H54 (cell line): ENCODE measurements at places on chromosomes 16 and 17.
A peak's percentile ranks its signal among the peaks of the same experiment; 100 is the strongest.

DNA sequence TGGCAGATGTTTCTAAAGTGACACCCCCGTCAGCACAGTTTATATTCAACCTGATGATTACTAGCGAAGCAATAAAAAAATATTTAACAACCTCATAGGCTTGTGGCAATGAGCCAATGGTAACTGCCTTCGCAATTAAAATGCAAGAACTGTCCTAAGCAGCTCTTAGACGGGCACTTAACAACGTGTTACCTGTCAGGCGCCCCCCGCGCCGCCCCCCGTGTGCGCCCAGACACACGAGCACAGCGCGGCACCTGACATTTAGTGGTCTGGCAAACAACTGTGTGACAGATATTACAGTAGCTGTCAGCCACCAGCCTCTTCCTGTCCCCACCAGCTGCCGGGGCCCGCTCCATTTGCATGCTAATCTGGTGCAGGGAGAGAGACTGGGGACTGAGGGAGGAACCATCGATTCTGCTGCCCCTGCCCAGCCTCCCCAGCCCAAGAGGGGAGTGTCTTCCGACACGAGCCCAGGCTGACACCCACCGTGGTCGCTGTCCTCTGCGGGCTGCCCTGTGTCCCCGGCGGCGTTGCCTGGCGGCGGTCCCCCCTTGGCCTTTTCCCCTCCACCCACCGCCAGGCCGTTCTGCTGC, 12.7 kb downstream of the NDUFAF8 start:
- DNase-seq = no peak

DNA sequence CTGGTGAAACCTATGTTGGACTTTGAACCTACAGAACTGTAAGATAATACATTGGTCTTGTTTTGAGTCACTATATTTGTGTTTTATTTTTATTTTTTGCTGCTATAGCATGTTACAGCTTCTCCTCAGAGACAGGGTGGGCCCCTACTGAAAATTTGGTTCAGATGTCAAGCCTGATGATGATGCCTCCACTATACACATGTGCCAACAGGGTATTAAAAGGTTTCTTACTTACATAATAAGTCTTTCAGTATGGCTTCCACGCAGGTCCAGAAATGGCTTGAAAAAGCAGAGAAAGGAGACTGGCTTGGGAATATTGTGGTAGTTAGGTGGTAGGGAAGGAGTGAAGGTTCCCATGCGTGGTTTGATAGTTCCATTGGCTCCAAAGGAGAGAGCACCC, 52.9 kb upstream of the ELAC2 start:
- DNase-seq = no peak

GRCh38 chr16:1099189-1100083, 3.4 kb upstream of the C1QTNF8 start:
- DNase-seq = no peak

DNA sequence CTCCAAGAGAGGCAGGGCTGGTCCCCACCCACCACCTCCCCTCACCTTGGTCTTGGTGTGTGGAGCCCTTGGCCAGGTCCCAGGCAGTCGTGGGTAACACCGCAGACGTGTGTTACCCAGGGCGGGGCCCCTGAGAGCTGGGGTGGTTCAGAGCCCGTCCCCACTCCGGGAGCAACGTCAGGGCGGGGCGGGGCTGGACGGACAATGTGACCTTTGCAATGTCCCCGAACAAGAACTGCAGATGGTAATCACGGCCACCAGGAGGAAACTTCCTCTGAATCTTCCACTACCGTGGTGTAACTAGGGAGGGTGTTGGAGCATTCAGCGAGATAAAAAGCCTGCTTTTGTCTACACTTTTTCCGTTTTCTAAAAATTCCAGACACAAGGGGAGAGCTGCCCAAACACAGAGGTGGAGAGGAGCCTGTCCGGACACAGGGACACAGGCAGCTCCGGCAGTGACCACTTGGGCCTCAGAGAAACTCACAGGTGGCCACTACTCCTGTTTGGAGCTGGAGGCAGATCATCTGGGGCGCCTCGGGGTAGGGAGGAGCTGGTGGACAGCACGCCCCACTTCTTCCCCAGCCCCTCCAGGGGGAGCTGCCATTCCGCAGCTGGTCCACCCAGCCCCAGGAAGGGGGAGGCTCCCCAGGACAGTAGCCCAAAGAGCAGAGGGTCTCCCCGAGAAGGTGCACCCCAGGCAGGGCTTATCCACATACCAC, 14.2 kb upstream of the SLC38A10 start:
- DNase-seq = peak; percentile 92

DNA sequence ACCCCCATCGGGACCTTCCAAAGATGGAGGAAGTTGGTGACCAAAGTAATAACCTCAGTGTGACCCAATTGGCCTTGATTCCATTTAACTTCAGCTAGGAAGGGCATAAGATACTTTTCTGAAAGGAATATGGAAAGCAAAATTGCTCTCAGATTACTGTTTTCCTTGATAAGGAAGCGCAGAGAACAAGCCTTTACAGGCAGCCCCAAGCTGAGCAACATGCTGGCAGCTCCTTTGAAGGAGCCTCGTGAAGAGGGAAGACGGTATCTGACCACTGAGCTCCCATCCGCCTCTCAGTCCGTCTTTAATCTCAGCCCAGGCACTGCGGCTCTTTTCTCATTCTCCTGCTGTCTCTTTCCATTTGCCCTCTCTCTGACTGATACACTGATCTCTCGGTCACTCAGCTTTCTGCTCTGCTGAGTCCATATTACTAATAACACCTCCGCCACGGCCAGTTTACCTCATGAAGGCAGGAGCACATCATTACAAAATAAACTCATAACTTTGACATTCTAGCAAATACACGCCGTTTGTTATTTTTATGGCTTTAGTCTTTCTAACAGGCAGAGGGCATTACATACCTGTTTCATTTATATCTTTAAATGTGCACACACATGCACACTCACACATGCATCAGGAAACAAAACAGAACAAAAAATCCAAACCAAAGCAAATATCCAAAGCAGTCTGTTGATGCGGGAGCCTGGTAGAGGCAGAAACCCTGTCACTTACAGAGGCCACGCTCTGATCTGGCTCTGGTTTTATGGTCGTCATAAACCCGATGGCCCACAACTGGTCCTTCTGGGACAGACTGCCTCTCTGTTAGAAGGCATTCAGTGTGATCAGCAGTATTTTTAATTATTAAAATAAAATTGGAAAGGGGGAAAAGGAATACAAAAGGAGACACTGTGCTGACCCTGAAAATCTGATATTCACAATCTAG, 183.2 kb downstream of the AATF start:
- DNase-seq = no peak

DNA sequence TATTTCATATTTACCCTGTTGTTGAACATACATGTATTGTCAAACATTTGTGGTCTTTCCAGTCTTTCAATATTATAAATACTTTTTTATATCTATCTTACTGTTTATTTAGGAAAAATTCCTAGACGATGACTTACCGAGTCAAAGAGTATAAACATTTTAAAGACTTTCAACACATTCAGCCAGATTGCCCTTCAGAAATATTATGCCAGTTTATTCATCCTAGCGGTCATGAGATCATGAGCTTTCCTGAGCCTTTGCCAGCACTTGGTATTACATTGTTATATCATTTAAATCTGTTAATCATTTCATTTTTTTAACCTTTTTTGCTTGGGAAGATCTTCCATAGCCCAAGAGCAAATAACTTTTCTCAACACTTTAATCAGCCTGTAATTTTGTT, 197.4 kb downstream of the SPECC1 start:
- DNase-seq = no peak

GRCh38 chr16:68434624-68435210, 13.6 kb downstream of the SMPD3 start:
- no peak for DNase-seq
